Lung microvascular endothelial cell (primary cell): ENCODE measurements at places on chromosomes 7 and 10. TPM values are rescaled to one million over a fixed set of nuclear protein-coding genes. Genes with fewer than 3 reads are reported as not detected.

DNA sequence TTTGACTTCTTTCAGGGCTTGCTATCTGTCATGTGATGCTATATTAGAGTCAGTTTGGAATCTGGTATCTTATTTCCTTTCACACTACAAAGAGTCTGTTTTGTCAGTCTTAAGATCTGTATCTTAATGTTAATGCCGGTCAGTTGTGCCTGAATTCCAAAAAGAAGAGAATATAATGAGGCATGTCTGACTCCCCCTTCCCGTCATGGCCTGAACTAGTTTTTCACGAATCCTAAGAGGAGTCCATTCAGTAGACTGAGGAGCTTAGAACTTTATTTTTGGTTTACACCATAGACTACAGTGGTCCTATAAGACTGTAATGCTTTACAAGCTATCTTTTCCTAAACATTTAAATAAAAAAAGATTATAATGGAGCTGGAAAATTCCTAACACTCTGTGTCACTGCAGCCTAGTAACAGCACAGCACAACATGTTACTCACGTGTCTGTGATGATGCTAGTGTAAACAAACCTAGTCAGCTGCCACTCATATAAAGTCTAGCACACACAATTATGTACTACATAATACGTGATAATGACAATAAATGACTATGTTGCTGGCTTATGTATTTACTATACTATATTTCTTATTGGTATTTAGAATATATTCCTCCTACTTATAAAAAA is 50.6 kb downstream of the VPS41 start:
- DNase-seq, result peak; percentile 79

Gene PAPOLB
- total RNA-seq, result under 0.01 TPM in 2 replicates

Gene STEAP1
- total RNA-seq, result 1.8 and 10.7 TPM in 2 replicates

DNA sequence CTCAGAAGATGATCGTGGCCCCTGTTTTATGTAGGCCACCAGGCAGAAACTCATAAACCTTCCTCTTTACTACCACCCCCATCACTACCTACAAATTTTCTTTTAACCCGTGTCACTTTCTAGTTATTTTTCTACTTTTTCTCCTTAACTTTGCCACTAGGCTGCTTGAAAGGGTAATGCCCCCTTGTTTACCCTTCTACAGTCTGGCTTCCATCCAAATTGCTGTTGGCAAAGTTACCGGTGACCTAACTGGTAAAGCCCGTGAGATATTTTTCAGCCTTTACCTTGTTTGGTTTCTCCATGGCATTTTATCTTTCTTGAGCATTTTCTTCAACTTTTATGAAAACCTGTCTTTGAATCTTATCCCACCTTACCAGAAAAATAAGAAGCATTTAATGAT is 153.0 kb downstream of the WNT2 start:
- peak; percentile 71 for DNase-seq

DNA sequence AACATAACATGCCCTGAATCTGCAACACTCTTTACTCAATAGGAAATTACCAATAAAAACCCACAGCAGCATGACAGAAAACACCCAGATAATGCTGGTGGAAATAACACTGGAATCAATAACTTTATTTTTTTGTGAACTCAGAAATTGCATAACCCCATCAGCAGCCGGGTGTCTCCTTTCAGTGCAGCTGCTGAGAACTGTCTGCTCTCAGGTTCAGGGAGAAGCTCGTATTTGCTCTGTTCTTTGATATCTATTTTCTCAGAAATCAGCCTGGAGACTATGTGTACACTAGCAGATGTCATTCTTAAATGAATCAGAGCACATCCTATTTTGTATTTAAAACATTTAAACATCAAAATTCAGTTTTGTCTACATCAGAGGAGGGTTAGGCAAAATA is 506.0 kb downstream of the POM121L12 start:
- no peak for DNase-seq

- no peak for DNase-seq
Observed at GRCh38 chr10:24396396-24396795, 187.5 kb downstream of the KIAA1217 start.

Gene GNG11
- 361 and 479 TPM in 2 replicates for total RNA-seq

DNA sequence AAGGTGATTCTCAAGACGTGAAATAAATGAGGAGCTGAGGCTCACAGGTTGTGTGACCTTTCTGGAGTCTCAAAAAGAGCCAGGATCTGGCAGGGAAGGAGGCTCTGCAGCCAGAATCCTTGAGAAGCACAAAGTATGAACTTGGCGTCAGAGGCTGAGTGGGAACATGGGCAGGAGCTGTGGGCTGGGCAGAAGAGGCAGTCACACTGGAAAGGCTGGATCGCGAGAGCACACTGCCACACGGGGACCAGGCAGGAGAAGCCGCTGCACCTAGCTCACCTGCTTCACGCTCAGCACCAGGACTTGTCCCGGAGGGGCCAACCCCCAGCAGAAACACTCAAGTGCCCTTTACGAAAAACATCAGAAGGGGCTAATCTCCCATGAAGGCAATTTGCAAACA is 535.0 kb downstream of the TNS3 start:
- no peak for DNase-seq
